HepG2 (cell line): ENCODE measurements at places on chromosomes 5 and 9.

DNA sequence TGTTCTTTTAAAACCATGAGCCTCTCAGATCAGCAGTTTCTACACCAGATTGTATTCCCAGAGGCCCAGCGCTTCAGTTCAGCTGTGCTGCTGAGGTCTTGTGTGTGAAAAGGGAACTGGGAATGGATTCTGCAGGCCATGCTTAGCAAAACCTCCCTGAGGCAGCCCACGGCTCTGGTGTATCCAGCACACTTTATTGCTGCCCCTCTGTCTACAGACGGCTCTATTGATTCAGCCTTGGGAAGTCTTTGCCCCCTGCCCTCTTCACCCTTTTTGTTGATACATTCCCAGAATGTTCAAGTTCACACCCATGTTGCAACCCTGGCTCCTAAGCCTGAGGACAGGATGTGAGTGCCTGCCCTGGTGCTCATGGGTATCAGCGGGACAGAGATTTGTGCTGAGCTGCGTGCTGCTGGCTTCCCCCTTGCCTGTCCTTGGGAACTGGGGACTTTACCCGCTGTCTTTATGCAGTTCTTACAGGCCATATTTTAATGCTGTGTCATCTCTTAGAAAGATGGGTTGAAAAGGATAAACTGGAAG is 37.3 kb downstream of the ARHGAP26 start:
- DNase-seq = peak; percentile 97

DNA sequence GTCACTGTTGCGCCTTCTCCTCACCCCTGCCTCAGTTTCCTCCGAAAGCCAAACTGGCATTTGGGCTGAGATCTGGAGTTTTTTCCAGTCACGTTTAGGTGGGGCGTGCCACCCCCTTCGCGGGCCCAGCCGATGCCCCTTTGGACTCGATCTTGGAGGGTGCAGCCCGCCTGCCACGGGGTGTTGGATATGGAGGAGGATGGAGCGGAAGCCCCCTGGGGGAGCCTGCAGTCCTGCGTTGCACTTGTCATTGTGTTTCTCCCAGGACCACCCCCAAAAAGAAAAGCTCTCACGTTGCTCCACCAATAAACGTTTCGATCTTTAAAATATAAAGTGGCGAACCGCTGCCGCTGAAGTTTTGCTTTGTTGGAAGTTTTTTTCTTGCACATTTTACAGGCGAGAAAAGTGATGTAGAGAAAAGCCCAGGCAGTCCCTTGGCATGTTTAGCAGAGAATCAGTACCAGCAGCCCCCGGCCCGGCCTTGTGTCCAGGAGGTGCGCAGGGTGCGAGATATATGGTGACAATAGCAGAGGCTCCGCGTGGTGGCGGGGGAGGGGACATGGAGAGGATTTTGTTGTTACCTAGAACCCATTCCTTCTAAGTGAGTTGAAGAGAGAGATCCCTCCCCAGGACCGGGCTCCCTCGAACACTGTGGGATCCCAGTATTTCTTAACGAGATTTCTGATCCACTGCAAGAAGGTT is 681 bp downstream of the F2R start:
- DNase-seq = no peak

DNA sequence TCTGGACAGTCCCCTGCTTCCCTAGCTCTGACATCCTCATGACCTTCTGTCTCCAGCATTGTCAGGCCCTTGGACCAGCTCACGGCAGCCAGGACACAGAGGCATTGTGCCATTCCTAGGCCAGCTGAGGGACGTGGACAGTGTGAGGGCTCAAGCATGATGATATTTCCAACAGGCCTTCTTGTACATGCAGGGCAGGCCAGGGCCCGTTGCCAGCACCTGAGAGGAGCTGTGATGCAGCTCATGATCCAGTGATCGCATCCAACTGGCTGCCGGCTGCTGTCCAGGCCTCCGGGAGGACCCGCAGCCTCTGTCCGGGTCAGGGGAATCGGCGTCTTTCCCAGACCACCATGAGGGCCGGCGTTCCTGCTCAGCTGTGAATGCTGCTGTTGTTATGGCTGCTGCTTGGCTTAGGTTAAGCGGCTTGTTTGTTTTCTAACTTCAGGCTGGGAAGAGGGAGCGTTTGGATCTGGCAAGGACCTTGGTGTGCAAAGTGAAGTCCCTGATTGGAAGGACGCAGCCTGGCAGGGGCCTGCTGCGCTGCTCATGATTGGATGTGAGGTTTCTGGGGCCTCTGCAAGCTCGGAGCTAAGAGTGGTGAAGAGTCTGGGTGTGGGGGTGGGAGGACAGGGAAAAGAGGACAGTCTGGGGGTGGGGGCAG is 53.8 kb downstream of the PDZD2 start:
- no peak for DNase-seq

- DNase-seq = no peak
Measured at GRCh38 chr5:172845154-172845553, 11.1 kb downstream of the ERGIC1 start.

GRCh38 chr9:97935276-97935675 is 2.7 kb downstream of the HEMGN start:
- no peak for DNase-seq
